ENCODE measurements at places on chromosomes 7 and 10.

DNA sequence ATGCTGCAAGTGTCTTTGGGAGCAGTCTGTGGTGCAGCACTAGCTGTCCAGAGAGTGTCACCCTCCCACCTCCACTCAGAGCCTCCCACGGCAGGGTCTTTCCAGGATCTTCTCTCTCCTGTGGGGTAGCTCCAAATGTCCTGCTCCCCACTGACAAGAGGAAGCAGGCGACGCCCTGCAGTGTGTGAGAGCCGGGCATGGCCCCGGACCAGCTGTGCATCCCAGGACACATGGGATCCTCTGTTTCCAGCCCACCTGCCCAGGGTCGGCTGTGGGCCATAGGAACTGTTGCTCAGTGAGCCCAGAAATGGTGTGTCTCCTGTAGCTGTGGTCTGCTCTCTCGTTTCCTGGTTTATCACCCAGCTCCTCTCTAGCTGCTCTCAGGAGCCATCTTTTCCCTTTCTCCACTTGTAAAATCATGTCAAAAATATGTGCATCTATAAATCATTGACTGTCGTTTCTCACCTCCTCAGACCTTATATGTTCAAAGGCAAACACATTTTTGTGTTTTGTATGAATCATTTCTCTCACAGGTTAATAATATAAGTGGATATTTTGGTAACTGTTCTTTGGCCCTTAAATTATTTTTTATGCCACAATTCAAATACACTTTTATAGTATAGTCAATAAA lies 74.9 kb downstream of the VWC2 start:
- DNase-seq: no peak

DNA sequence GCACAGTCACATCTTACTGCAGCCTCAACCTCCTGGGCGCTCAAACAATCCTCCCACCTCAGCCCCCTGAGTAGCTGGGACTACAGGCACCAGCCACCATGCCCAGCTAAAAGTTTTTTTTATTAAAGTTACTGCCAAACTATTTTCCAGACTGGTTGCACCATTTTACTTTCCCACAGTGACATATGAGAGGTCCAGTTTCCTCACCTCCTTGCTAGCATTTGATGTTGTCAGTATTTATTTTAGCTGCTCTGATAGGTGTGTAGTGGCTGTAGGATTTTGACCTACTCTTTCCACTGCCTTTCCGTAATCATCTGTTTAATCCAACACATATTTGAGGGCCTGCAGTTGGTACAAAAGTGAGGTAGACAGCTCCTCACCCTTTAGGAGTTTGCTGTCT lies 5.4 kb upstream of the UBE3C start:
- DNase-seq: no peak

DNA sequence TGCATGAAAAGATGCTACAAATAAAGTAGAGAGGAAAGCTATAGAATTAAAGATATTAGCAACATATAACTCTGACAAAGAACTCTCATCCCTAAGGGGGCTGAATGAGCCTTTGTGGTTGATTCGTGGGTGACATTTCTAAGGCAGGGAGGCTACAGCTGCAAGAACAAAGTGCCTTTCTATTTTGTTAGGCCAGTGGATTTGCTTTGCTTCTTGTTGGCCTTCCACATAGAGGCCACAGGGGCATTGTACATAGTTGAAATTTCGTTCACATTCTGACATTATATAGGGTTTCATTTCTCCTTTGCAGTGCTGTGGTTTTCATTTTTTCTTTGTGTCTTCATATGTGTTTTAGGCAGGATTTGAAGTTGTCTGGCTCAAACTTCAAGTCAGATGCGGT lies 819.2 kb upstream of the C7orf33 start:
- no peak for DNase-seq

DNA sequence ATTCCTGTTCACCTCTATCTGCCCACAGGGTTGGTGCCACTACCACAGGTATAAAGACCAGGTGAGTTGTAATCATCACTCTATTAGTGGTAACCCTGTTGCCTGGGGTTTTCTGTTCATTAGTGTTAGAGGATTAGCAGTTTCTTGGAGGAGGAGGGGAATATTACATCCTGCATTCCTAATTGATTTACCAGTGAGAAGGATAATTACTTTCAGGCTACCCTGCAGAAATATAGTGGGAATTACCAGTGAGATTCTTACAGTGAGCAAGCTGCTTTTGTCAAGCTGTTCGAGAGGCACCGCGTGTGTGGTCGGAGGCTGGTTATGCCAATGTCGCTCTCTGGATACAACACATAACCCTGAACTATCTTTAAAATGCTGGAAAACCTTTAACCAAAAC lies 280.7 kb downstream of the SORCS3 start:
- DNase-seq: no peak
